Naive B cell (primary cell): ENCODE measurements at places on chromosomes 12 and 14. TPM values are rescaled to one million over a fixed set of nuclear protein-coding genes. Genes with fewer than 3 reads are reported as not detected.

DNA sequence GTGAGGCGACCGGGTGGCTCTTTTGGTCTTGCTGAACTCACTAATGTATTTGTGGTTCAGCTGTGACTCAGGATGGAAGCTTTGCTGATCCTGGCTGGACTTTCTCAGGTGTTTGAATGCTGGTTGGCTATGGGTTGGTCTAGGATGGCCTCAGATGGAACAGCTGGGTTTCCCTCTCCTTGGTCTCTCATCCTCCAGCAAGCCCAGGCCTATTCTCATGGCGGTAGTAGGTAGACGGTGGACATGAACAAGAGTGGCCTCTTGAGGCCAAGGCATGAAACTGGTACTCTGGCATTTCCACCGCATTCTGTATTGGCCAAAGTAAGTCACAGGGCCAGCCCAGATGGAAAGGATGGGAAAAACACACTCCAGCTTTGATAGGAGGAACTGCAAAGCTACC, 11.8 kb upstream of the POLR3B start:
- DNase-seq: no peak

DNA sequence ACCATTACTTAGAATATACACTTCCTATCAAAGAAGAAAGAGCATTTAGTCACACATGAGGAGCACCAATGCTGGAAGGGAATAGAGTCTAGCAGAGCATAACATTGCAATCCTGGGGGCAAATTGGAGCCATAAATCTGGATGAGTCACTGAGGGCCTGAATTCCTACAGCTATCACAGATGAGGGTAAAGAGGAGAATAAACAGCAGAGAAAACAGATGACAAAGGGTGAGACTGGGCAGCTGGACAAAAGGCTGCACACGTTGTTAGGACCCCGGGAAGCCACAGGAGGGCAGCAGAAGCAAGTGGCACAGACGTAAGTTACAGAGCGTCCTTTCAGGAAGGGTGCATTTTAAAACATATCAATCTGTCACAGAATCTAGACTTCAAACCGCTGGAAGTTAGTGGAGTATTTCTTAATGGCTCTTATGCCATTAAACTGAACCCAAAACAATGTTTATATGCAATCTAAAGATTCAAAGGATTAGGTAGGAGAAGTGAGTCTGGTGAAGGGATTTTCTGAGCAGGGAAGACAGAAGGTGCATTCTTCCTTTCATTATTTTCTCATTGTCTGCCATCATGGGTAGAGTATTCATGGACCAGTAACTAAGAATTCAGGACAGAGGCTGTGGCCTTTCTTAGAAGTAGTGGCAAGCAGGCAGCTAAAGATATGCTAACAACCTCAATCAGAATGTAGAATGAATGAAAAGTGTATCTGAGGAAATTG, 159.8 kb upstream of the DAAM1 start:
- DNase-seq: peak; percentile 3

The KRT85 gene
- polyA plus RNA-seq: not detected

The CFAP54 gene
- polyA plus RNA-seq: not detected

DNA sequence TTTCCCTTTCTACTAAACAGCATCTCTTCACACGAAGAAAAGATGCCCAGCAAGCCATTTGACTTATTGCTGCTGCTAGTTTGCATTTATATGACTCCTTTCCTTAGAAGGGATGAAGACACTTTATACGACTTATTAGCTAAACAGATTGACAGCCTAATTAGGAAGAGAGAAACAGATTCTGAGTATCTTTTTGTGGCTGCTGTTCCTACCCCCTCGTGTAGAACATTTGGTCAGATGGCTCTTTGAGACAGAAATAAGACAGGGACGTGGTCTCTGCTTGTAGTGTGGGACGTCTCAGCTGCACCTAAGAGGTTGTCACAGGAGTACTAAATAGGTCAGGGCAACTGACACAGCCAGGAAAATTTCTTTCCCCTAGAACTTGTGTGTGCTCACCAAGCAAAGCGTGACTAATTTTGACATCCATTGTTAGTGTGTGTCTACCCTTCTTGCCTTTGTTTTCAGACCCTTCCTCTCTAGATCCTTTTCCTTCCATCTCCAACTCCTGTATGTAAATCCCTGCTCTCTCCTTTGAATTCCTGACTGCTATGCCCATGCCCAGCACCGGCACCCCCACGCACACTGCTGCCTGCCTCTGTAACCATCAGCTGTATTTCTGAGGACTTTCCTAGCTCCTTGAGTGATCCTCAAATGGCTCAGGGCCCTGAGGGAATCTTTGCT, 83.2 kb downstream of the DAD1 start:
- no peak for DNase-seq

DNA sequence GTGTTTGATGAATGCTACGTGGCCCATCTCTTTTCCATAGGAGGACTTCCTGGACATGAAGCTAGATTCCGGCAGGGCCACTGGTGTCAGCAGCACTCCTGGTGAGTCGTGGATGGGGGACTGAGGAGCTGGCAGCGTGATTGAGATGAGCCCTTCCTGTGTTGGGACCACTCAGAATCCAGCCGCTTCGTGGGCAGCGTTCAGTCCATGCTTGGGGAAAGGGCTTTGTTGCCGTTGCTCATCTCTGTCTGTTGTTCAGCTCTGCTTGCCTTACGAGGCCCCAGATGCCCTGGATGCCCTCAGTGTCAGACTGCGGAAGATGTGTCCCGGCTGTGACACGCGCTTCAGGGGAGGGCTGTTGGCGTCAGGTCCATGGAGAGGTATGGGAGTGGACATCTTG, 127.1 kb upstream of the RTL1 start:
- DNase-seq: no peak

The RNASE3 gene
- not detected for polyA plus RNA-seq

GRCh38 chr12:130627175-130627574, 88.9 kb downstream of the RIMBP2 start:
- DNase-seq: no peak

The HOXC12 gene
- polyA plus RNA-seq: not detected
